ENCODE measurements at places on chromosomes 1 and 21.
A peak's percentile ranks its signal among the peaks of the same experiment; 100 is the strongest.

GRCh38 chr1:222893255-222893654 is 78.4 kb downstream of the DISP1 start:
- DNase-seq = no peak

- no peak for DNase-seq
These were observed 250.0 kb upstream of the ADGRL2 start for GRCh38 chr1:81550753-81551152.

- DNase-seq = no peak
These were observed 100.1 kb upstream of the SLC2A1 start for GRCh38 chr1:43058545-43059360.

GRCh38 chr1:212413902-212414327 is 771 bp downstream of the PACC1 start:
- no peak for DNase-seq

- no peak for DNase-seq
These were observed 27.0 kb downstream of the RAP1GAP start for GRCh38 chr1:21641967-21642739.

- DNase-seq = no peak
These were observed 430.8 kb downstream of the PLPP3 start for GRCh38 chr1:56148326-56149193.

DNA sequence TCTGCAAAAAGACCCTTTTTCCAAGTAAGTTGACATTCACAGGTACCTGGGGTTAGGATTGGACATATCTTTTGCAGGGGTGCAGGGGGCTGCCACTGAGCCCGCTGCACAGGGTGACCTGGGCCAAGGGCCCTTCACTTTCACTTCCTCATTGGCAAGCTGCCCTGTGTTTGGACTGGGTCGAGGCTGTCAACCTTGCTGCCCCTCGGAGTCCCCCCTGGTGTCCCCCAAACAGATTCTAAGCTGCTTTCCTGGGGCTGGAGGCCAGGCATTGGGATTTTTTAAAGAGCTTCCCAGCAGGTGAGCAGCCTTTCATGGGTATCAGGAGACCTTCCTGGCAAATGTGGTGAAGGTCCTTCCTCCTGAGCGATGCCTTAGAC is 7.9 kb upstream of the UMODL1 start:
- DNase-seq = peak; percentile 25
